ENCODE measurements at places on chromosomes 11 and 22.

DNA sequence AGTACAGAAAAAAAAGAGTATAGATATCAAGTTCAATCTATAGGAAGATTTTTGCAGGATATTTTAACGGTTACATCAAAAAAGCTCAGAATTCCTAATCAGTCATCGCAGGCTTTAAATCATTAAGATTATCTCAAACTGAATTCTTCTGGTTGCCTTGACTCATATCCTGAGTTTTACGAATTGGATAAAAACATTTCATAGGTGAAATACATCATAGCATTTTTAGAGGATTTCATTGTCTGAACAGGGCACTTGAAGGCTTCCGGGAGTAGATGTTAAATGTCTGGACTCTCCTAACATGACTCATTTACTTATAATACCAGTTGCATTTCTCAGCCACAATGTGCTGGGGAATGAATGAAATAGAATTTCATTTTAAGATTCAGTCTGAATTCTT, 2216.6 kb upstream of the RAG2 start:
- DNase-seq: no peak

- DNase-seq: no peak
These were observed 28.5 kb downstream of the AMPD3 start for GRCh38 chr11:10483584-10483983.

DNA sequence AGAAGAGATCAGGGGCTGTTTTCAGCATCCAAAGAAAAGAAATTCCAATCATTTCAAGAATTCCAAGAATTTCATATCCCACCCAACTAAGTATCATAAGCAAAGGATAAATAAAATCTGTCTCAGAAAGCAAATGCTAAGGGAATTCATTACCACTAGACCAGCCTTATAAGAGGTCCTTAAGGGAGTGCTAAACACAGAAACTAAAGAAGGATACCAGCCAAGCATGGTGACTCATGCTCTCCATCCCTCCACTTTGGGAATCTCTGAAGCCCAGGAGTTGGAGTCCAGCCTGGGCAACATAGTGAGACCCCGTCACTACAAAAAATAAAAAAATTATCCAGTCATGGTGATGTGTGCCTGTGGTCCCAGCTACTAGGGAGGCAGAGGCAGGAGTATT, 17.8 kb downstream of the FADD start:
- DNase-seq: no peak

- DNase-seq: peak; percentile 34
These were observed 895 bp downstream of the TEAD1 start for GRCh38 chr11:12674936-12675696.

DNA sequence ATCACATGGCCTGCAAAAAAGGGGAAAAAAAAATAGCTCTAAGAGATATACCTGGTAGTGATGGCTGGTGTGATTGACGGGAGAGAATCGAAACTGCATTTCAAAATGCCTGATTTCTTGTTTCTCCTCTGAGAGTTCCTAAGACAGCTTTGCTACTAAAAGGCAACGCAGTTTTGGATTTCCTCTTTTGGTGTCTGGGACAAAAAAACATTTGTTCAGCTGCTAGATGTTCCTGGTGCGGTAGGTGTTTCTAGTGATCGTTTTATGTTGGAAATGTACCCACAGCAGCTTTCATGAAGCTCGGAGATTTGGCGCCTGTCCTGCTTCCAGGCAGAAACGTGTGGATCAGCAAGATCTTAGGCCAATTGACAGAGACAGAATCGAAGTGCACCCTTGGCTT, 18.1 kb downstream of the P2RX3 start:
- DNase-seq: no peak

DNA sequence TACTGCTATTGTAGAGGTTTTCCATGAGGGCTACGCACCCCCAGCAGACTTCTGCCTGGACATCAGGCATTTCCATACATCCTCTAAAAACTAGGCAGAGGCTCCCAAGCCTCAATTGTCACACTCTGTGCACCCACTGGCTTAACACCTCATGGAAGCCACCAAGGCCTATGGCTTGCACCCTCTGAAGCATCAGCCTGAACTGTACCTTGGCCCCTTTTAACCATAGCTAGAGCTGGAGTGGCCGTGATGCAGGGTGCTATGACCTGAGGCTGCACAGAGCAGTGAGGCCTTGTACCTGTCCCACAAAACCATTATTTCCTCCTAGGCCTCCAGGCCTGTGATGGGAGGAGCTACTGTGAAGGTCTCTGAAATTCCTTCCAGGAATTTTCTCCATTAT, 33.9 kb downstream of the AAMDC start:
- no peak for DNase-seq
